ENCODE measurements at places on chromosomes 16 and 17.

DNA sequence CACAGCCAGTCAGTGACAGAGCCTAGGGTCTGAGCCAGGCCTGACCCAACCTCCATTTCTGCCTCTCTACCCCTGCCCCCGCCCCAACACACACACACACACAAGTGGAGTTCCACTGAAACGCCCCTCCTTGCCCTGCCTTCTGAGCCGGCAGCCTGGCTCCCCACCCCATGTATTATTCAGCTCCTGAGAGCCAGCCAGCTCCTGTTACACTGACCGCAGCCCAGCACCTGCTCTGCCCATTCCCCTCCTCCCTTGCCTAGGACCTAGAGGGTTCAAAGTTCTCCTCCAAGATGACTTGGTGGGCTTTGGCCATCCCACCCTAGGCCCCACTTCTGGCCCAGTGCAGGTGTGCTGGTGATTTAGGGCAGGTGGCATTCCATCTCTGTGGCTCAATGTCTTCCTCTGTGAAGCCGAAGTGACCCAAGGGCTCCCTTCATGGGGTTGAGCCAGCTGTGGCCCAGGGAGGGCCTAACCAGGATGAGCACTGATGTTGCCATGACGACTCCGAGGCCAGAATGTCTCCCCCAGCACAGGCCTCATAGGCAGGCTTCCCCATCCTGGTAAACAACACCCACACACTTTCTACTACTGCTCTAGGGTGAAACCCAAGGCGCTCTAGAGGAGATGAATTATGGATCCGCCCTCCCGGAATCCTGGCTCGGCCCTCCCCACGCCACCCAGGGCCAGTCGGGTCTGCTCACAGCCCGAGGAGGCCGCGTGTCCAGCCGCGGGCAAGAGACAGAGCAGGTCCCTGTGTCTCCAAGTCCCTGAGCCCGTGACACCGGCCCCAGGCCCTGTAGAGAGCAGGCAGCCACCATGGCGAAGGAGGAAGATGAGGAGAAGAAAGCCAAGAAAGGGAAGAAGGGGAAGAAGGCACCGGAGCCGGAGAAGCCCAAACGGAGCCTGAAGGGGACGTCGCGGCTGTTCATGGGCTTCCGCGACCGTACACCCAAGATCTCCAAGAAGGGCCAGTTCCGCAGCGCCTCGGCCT is 9.7 kb downstream of the MYO15A start:
- DNase-seq = no peak

- no peak for DNase-seq
Measured at GRCh38 chr17:59357219-59357697, 25.8 kb downstream of the YPEL2 start.

DNA sequence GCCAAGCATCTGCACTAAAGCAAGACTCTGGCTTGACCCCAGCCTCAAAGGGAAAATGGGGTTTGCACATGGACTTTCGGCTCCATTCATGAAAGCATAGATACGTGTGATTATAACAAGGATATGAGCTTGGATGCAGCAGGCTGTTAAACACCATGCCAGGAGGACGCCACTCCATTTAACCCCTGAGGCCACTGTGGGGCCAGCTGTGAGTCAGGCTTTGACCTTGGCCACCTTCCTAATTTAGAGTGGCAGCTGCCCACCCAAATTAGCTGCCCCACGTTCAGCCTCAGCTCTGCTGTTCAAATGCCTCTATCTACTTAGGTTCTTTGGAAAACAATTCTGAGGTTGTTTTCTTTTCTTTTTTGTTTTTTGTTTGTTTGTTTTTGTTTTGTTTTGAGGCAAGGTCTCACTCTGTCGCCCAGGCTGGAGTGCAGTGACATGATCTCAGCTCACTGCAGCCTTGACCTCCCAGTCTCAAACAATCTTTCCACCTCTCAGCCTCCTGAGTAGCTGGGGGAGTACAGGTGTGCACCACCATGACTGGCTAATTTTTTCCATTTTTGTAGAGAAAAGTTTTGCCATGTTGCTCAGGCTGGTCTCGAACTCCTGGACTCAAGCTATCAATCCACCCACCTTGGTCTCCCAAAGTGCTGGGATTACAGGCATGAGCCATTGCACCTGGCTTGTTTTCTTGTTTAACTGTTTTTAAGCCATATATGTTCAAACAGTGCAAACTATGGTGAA is 23.2 kb upstream of the KIFC3 start:
- DNase-seq = no peak

DNA sequence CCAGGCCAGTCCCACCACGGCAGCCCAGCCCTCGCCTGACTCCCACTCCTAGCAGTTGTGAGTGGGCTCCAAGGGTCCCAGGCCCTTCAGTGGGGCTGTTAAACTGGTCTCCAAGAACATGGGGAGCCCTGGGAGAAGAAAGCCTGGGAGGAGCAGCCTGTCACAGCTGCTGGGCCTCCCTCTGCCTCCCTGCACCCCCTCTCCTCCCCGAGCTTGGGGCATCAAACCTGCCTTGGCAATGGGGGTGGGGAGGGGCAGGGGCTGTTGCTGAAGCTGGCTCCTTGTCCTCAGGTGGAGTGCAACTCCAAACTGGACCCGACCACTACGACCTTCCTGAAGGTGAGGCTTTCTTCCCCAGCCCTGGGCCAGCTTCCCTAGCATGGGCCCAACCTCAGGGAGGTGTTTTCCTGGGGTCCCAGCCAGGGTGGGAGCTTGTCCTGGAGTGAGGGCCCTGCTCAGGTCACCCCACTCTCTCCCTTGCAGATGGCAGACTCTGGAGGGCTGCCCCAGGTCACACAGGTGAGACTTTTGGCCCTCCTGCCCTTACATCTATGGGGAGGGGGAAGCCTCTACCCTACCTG is 6.6 kb upstream of the SETD6 start:
- no peak for DNase-seq

- no peak for DNase-seq
Measured at GRCh38 chr17:67211742-67212141, 33.3 kb downstream of the HELZ start.

GRCh38 chr17:4691686-4692085 is 12.3 kb downstream of the PELP1 start:
- no peak for DNase-seq

DNA sequence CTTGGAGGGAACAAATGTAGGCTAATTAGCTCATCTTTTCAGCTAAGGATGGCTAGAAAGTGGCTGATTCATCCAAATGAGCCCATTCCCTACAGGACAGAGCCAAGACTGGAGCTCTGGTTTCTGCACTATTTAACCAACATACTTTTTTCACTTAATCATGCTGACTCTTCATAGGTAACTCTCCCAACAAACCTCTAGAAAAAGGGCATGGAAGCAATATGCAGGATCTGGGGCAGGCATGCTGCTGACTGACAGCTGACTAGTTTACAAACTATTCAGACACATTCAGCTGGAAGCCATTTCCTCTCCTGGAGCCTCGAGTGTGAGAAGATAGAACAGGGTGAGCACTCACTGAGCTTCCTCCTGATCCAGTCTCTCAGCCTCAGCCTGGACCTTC is 6.2 kb downstream of the BECN1 start:
- DNase-seq = no peak

- no peak for DNase-seq
Measured at GRCh38 chr16:7316281-7316888, 16.3 kb upstream of the RBFOX1 start.

DNA sequence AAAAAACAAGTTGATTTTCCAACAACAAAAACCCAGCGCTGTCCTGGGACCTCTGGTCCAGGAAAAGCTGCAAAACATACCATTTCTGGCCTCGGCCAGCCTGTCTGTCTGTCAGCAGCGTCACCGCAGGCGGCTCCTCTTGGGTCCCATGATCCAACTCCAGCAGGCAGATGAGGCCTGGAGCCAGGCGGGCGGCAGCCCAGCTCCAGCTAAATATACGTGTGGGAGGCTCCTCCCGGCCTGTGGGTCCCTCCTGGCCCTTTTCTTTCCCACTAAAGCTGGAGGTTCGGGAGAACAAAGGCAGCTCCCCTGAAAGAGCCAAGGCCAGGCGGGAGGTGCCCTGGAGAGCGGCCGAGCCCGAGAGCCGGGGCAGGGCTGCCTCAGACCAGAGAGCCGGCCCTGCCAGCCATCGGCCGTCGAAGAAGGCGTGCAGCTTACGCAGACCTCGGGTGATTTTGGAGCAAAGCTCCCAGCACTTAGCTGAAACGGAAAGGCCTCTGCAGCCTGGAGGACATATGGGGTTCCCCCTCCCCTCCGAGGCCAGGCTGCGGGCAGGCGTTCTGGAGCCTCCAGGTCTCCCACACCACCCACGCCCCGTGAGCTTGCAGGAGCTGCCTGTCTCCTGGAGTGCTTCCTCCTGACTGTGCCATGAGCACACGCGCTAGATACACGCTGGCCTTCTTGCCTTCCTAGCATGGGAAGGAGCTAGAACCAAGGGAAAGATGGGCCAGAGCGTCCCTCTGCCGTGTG is 19.9 kb upstream of the JPH3 start:
- DNase-seq = no peak

DNA sequence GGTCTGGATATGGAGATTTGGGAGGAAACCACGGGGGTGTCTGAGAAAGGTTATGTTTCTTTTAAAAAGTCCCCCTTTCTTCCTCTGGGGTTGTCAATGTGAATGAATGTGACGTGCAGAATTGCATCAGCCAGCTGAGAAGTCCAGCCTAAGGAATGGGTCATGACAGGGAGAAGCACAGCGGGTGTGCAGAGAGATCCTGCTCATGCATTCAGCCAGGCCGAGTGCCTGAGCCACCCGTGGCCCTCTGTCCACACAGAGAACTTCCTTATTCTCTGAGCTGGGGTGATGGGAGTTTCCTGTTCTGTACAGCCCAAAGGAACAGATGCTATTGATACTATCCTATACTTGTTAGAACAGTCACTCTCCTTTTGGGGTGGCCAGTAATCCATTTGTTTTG is 117.9 kb downstream of the CPPED1 start:
- DNase-seq = no peak

- DNase-seq = no peak
Measured at GRCh38 chr16:89561884-89562599, 1.6 kb downstream of the RPL13 start.

DNA sequence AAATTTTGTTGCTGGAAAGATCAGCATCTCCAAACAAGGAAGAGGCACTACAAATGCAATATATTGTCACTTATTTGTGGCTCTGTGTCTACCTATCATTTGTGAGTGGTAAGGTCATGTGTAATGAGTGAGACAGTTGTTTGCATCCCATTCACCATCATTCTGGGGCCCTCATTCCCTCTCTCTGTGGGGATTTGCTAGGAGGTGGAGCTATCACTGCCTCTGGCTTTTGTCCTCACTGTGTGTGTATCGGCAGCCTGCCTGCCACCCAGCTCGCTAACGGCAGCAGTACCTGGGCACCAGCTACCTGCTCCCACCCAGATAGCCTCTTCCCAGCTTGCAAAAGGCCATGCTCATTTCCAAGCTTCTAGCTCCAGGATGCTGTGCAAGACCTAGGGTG is 379.2 kb upstream of the ZFHX3 start:
- no peak for DNase-seq

DNA sequence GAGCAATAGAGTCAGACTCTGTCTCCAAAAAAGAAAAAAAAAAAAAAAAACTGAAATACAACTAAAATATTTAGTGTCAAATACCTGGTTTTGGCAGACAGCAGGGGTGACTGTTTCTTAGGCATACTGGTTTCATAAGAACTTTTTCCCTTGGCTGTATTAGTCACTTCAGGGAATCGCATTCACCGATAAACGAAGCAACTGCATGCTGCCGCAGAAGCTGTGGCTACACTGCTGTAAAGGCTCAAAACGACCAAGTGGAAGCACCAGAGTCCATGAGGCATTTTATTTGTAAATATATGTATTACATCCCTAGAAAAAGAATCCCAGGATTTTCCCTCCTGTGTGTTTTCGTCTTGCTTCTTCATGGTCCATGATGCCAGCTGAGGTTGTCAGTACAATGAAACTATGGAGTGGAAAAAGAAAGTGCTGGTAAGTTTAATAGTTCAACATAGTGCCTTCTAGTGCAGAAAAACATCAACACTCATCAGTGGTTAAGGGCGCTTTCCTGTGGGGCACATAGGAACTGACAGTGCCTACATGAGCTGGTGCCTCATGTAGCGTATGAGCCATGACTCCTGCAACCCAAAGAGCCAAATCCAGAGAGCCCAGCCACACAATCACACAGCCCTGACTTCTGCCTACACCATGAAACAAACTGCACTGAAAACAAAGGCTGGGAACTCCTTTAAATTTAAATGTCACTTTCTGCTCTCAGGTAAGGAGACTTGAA is 7.3 kb downstream of the RPS15A start:
- DNase-seq = no peak

- no peak for DNase-seq
Measured at GRCh38 chr16:20899071-20899470, 1.1 kb downstream of the DCUN1D3 start.

- no peak for DNase-seq
Measured at GRCh38 chr17:21242026-21242697, 11.0 kb downstream of the NATD1 start.

- no peak for DNase-seq
Measured at GRCh38 chr16:86031141-86031678, 132.2 kb downstream of the IRF8 start.

GRCh38 chr17:42107597-42108576 is 4.6 kb downstream of the DHX58 start:
- DNase-seq = peak; percentile 84

DNA sequence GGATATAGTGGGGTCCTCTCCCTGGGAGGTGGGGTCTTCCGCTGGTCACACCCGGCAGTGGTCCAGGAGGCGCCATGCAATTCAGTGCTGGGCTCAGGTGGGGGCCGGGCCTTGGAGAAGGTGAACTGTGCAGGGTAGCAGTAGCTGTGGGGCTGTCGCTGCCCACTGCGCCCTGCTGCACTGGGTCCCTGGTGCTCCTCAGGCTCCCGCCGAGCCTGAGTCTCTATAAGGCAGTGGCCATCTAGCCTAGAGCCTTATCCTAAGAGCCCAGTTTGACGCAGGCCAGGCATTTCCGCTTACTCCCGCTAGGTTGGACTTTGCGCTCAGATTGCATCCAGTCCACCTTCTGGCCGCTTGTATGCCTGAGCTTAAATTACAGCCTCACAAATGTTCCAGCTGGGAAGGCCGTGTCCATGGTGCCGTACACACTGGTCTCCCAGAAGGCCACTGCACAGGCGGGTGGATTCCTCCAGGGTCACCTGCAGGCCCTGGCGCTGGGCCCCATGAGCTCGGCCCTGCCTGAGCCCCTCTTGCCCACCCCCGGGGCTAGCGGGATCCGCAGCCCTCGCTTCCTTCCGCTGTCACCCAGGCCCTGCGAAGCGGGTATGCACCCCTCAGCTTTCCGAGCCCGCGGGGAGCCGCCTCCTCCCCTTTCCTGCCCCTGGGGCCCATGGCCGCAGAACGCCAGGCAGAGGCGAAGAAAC is 1762.2 kb downstream of the TP53TG3F start:
- no peak for DNase-seq

Data from NCI-H1092 treated with DMSO at 0.1 percent for 48 hours (cell line).